ENCODE measurements at places on chromosomes 16 and 17.

GRCh38 chr16:24538756-24539294, 541 bp upstream of the RBBP6 start:
- DNase-seq, result peak; percentile 62

GRCh38 chr16:85541980-85542900, 70.9 kb upstream of the GSE1 start:
- DNase-seq, result peak; percentile 41

- DNase-seq, result no peak
Measured at GRCh38 chr17:50430821-50431618, 5.0 kb downstream of the ACSF2 start.

- DNase-seq, result peak; percentile 72
Measured at GRCh38 chr16:46857368-46857945, 26.5 kb upstream of the C16orf87 start.
